ENCODE measurements at places on chromosomes 5 and 9. TPM values are rescaled to one million over a fixed set of nuclear protein-coding genes. Genes with fewer than 3 reads are reported as not detected.

KCNIP1 gene
- total RNA-seq: 4.8 TPM

TAF11L5 gene
- not detected for total RNA-seq

GMCL2 gene
- total RNA-seq: not detected

DNA sequence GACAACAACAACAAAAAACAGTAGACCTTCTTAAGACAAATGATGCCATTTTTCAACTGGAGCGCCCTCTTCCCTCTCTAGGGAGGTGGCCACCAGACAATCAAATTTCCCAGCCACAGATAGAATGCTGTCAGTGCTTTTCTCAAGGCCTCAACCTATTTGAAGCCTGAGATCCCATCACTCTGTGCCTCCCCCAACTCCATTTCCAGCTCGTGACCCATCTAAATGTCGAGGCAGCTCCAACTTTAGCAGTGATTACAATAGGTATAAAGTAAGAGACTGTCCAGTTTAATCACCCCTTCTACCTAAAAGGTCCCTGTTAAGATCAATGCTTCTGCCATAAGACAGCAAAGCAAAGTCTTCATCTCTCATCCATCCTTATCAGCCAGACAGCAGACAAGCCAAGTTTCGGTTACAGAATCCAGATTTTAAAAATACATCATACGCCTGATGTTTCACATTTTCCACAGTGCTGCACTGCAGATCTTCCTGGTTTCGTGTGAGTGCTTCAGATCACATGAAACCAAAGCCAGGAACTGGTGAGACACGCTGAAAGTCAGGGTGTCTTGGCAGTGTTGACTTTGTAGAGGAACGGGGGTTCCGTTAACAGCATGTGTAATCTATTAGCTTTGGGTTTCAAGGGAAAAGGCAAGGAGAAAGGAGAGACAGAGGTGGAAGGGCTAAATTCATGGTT lies 447.8 kb downstream of the ENC1 start:
- no peaks in the 10 kb centered on the region for H3K4me1 ChIP-seq
- no peak overlapping the region for H3K4me3 ChIP-seq
- peak overlapping the region; percentile 21 for H3K27ac ChIP-seq
- H3K27me3 ChIP-seq: no peaks in the 10 kb centered on the region

- no peak overlapping the region for H3K4me3 ChIP-seq
- H3K36me3 ChIP-seq: no peaks in the 10 kb centered on the region
- no peaks in the 10 kb centered on the region for H3K27me3 ChIP-seq
- H3K27ac ChIP-seq: no peak overlapping the region
These were observed 168.9 kb upstream of the PUM3 start for GRCh38 chr9:3012842-3013241.

GRCh38 chr5:98741926-98742325 lies 31.5 kb upstream of the RGMB start:
- no peaks in the 10 kb centered on the region for H3K4me1 ChIP-seq
- no peaks in the 10 kb centered on the region for H3K36me3 ChIP-seq
- H3K4me3 ChIP-seq: no peak overlapping the region
- H3K27ac ChIP-seq: no peak overlapping the region
- no peak for DNase-seq

GRCh38 chr5:69209602-69210001 lies 20.2 kb downstream of the CENPH start:
- H3K4me1 ChIP-seq: no peaks in the 10 kb centered on the region
- no peak overlapping the region for H3K4me3 ChIP-seq
- no peak for DNase-seq
- no peak overlapping the region for H3K27ac ChIP-seq

Measured in tibial nerve (tissue), 4 donors.